ENCODE measurements at places on chromosomes 5 and 9. TPM values are rescaled to one million over a fixed set of nuclear protein-coding genes. Genes with fewer than 3 reads are reported as not detected.

- no peak overlapping the region for H3K27ac ChIP-seq
- no peak for DNase-seq
- no peaks in the 10 kb centered on the region for H3K4me1 ChIP-seq
- no peaks in the 10 kb centered on the region for H3K36me3 ChIP-seq
- H3K4me3 ChIP-seq = no peak overlapping the region
Observed at GRCh38 chr9:86503314-86503713, 149.1 kb upstream of the TUT7 start.

- H3K27ac ChIP-seq = no peak overlapping the region
- no peak for DNase-seq
- H3K4me1 ChIP-seq = no peaks in the 10 kb centered on the region
- peaks cover 67% of the 10 kb centered on the region for H3K36me3 ChIP-seq
Observed at GRCh38 chr5:1060535-1060981, 51.3 kb downstream of the SLC12A7 start.

Gene NR2F1-AS1
- polyA plus RNA-seq = 2.8 TPM

DNA sequence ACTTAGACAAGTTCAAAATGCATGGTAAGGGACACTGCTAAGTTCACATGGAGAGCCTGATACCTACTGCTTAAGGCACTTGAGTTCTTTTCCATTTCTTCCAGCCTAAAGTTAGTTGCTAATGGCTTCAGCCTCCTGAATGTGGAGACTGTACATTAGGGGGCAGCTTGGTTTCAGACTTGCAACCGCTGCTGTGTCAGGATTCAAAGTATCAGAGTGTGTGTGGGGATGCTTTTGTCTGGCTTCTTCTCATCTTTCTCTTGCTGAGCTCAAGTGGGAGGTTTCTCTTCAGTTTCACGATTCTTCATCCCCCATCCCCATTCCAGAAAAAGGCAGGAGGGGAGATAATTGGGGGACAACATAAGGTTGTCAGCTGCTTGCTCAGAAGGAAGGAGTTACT lies 49.4 kb downstream of the ATP10B start:
- H3K27ac ChIP-seq = no peak overlapping the region
- no peak for DNase-seq
- H3K36me3 ChIP-seq = no peaks in the 10 kb centered on the region

Gene SHISAL2B
- polyA plus RNA-seq = not detected

Gene CPEB4
- polyA plus RNA-seq = 25.0 TPM

Gene CYLC2
- polyA plus RNA-seq = not detected

- no peaks in the 10 kb centered on the region for H3K36me3 ChIP-seq
- H3K27ac ChIP-seq = no peak overlapping the region
- no peak for DNase-seq
- no peaks in the 10 kb centered on the region for H3K4me1 ChIP-seq
Observed at GRCh38 chr5:106801554-106801953, 869.2 kb downstream of the EFNA5 start.

GRCh38 chr9:120899490-120900068 lies 22.6 kb upstream of the PHF19 start:
- no peak overlapping the region for H3K4me3 ChIP-seq
- H3K4me1 ChIP-seq = peaks cover 6% of the 10 kb centered on the region
- no peak overlapping the region for H3K27ac ChIP-seq
- no peaks in the 10 kb centered on the region for H3K36me3 ChIP-seq
- DNase-seq = no peak

GRCh38 chr9:99079542-99079941 lies 25.4 kb upstream of the TGFBR1 start:
- peaks cover 2% of the 10 kb centered on the region for H3K27me3 ChIP-seq
- no peaks in the 10 kb centered on the region for H3K36me3 ChIP-seq
- H3K4me3 ChIP-seq = no peak overlapping the region
- no peak for DNase-seq

GRCh38 chr9:120258096-120258495 lies 321.9 kb downstream of the CDK5RAP2 start:
- DNase-seq = no peak
- H3K27ac ChIP-seq = no peak overlapping the region
- no peaks in the 10 kb centered on the region for H3K27me3 ChIP-seq
- H3K4me1 ChIP-seq = 0 out of 2 replicates have a peak, but pooled peaks cover 8% of the 10 kb centered on the region
- H3K4me3 ChIP-seq = no peak overlapping the region

Gene TLX3
- polyA plus RNA-seq = not detected

DNA sequence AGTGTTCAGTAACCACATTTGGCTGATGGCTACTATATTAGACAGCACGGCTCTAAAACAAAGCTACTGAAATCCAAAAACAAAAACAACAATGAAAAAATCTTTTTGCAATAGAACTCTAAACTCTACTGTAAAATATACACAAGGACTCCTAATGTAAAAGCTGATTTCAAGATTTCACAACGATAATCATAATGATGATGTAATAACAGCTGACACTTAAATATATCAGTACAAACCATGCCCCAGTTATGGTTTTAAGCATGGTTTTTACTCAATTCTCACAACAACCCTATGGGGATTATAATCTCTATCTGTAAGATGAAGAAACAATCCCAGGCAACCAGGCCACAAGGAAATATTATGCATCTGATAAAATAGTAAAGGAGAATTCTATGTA lies 3.3 kb downstream of the ZNF300 start:
- H3K27ac ChIP-seq = no peak overlapping the region
- H3K4me1 ChIP-seq = peaks cover 15% of the 10 kb centered on the region
- H3K36me3 ChIP-seq = peaks cover 26% of the 10 kb centered on the region
- DNase-seq = no peak
- H3K4me3 ChIP-seq = no peak overlapping the region
- H3K27me3 ChIP-seq = no peaks in the 10 kb centered on the region

DNA sequence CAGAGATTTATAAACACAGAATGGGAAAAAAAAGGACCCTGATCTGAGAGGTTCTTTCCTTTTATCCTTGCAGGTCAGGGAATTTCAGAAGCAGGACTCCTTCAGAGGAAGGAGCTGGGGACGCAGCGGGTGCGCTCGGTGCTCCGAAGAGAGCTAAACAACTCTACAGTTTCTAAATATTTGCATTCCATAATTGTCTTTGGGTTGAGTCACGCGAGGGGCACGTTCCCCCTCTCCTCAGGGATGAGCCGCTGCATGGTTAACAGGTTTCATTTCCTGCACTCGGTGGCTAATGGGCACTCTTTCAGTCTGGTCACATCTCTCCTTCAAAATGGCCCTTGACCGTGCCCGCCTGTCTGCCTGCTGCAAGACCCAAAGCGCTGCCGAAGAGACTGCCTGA lies 165.0 kb upstream of the HMHB1 start:
- H3K4me1 ChIP-seq = peaks cover 14% of the 10 kb centered on the region
- DNase-seq = no peak
- no peak overlapping the region for H3K4me3 ChIP-seq
- H3K36me3 ChIP-seq = no peaks in the 10 kb centered on the region

- DNase-seq = no peak
- H3K27ac ChIP-seq = peak overlapping the region; percentile 53
- peaks cover 40% of the 10 kb centered on the region for H3K27me3 ChIP-seq
- no peaks in the 10 kb centered on the region for H3K36me3 ChIP-seq
- peak overlapping the region; percentile 58 for H3K4me3 ChIP-seq
Observed at GRCh38 chr5:115815693-115816225, 700 bp downstream of the CDO1 start.

Gene PCDHGA4
- polyA plus RNA-seq = 0.49 TPM

DNA sequence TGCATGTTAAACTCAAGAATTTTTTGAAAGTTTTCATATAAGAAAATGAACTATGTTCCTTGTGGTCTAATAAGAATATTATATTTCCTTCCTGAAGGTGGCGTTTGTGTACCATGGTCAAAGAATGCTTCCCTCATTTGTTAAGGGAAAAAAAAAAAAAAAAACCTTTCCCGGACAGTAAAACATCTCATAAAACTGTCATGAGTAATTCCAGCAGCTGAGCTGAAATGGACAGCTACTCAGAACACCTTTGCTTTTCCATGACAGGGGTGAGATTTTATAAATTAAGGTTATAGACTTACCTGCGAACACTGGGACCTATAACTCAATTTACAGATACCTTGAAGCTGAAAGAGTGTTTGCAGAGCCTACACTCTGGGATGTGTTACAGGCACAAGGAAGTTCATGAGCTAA lies 113.2 kb upstream of the RANBP3L start:
- peaks cover 20% of the 10 kb centered on the region for H3K4me1 ChIP-seq
- no peak overlapping the region for H3K27ac ChIP-seq
- H3K4me3 ChIP-seq = no peak overlapping the region
- no peaks in the 10 kb centered on the region for H3K27me3 ChIP-seq
- H3K36me3 ChIP-seq = no peaks in the 10 kb centered on the region

DNA sequence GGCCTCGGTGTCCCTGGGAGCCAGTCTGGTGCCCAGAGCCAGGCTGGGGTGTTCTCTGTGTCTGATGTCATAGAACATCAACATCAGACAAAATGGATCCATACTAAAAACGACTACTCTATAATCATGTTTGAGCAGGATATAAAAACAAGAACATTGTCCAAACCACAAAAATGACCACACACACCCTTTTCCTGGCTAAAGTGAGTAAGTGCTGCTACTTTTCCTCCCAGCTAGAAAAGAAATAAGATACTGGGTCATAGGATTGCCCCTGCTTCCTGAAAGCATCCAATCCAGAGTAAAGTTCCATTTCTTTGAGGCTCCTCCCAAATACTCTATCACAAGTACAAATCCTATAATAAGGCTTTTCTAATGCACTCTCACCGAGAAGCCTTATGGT lies 19.7 kb upstream of the TRAF1 start:
- H3K27me3 ChIP-seq = no peaks in the 10 kb centered on the region
- H3K27ac ChIP-seq = no peak overlapping the region
- H3K4me1 ChIP-seq = no peaks in the 10 kb centered on the region
- DNase-seq = no peak

Gene FGFR4
- 129 TPM for polyA plus RNA-seq

DNA sequence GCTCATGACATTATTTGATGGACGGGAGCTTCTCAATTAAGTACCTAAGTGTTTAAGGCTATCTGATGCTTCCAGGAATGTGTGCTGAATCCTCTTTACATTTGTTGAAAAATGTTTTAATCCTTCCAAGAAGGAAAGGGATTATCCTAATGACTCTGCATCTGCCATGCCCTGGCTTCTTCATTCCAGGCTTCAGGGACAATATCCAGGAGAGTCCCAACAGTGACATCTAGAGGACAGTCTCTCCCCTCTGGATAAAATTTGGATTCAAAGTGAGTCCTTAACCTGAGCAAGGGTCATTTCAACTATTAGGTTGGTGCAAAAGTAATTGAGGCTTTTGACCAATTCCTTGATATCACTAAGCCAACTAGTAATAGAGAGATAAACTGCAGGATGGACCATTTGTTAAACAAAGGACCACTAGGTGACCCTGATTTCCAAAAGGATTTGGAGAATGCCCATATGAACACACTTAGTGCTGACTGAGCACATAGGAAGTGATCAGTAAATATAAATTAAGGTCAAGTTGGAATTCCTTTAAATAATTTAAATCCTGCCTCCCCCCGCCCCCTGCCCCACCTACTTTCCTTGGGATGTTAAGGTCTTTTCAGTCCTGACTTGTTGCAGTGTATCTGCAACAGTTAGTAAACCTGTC lies 19.1 kb downstream of the TNFSF8 start:
- H3K4me1 ChIP-seq = peaks cover 24% of the 10 kb centered on the region
- H3K27ac ChIP-seq = no peak overlapping the region
- no peaks in the 10 kb centered on the region for H3K36me3 ChIP-seq
- peak; percentile 49 for DNase-seq

DNA sequence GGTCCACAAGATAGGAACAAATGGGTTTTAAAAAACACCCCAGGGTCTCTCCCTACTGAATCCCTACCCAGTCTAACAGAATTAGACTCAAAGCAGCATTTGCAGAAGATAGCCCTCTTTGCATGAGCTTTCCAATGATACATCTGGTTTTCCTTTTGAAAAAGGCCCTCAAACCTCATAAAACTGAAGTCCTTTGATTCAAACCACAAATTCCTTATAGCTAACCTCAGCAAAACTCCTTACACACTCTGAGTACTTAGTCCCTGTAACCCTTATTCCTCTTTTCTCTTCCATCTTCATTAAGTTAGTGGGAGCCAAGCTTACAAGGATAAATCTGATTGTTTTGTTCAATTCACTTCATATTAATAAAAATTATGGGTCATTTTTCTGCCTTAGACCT lies 90.5 kb upstream of the TNC start:
- no peak for DNase-seq
- no peaks in the 10 kb centered on the region for H3K4me1 ChIP-seq

- peaks cover 43% of the 10 kb centered on the region for H3K4me1 ChIP-seq
- no peaks in the 10 kb centered on the region for H3K27me3 ChIP-seq
- H3K27ac ChIP-seq = no peak overlapping the region
- DNase-seq = no peak
Observed at GRCh38 chr5:177427919-177428573, 1.6 kb downstream of the GRK6 start.

Gene TMEM174
- not detected for polyA plus RNA-seq

GRCh38 chr9:112382501-112383364 lies 2.8 kb downstream of the HSDL2 start:
- H3K27me3 ChIP-seq = no peaks in the 10 kb centered on the region
- H3K27ac ChIP-seq = peak overlapping the region; percentile 57
- H3K36me3 ChIP-seq = no peaks in the 10 kb centered on the region
- H3K4me3 ChIP-seq = peak overlapping the region; percentile 16

DNA sequence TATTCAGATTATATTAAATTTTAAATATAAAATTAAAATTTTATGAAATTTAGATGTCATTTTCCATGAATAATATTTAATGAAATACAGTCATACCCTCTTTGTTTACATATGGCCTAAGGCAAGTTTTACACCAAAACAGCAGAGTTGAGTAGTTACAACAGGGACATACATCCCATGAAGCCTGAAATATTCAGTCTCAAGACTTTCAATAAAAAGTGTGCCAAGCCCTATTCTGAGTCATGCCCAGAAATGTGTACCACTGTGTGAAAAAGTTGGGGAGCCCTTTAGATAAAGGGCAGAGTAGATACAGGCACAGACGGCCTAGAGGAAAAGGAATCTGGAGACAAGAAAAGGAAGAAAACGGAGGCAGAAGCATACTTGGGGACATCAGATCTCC lies 261.3 kb downstream of the SGCD start:
- no peaks in the 10 kb centered on the region for H3K4me1 ChIP-seq
- H3K36me3 ChIP-seq = no peaks in the 10 kb centered on the region
- H3K27me3 ChIP-seq = no peaks in the 10 kb centered on the region
- no peak overlapping the region for H3K27ac ChIP-seq
- no peak overlapping the region for H3K4me3 ChIP-seq

DNA sequence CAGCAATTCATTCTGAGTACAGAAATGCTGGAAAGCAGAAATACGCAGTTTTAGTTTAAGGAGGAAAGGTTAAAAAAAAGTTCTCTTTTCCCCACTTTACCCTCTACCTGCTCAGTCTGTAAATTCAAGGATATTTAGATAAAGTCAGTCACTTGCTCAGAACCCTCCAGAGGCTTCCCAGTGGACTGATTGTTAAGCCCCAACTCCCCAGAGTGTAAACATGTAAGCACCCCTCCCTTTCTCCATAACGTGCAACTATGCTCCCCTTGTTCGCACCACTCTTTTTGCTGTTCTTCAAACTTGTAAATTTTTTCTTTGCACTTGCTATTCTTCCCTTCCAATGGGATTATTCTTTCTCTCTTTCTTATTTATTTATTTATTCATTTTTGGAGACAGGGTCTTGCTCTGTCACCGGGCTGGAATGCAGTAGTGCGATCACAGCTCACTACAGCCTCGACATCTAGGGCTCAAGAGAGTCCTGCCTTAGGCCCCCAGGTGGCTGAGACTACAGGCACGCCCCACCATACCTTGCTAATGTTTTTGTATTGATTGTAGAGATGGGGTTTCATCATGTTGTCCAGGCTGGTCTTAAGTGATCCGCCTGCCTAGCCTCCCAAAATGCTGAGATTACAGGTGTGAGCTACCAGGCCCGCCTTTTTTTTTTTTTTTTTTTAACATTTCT lies 32.5 kb upstream of the ERBIN start:
- H3K27ac ChIP-seq = no peak overlapping the region
- no peak overlapping the region for H3K4me3 ChIP-seq
- H3K36me3 ChIP-seq = no peaks in the 10 kb centered on the region
- no peak for DNase-seq

Data from HepG2 (cell line).